Epithelial cell of esophagus (primary cell): ENCODE measurements at places on chromosomes 11 and 22.

GRCh38 chr22:26443901-26444690 is 15.0 kb downstream of the ASPHD2 start:
- DNase-seq, result no peak

GRCh38 chr11:36240173-36240572 is 49.1 kb downstream of the COMMD9 start:
- DNase-seq, result no peak

GRCh38 chr11:30855383-30856006 is 269.3 kb upstream of the MPPED2 start:
- peak; percentile 9 for DNase-seq

DNA sequence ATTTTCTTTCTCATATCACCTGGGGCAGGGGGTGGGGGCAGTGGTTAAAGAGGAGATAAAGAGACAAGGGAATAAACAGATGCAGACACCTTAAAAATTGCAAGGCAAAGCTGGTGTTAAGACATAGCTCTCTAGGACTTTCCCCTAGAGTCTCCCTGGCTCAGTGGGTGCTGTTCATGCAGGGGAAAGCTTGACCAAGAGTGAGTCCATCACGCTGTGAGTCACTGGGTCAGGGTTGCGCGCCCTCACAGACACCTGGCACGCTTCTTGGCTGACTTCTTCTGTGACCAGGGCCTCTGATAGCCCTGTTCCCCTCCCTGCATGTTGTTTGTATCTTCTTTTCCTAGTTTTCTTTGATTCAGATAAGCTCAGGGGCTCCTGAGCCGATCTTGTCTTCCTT is 31.9 kb downstream of the COMMD9 start:
- DNase-seq, result peak; percentile 15

- DNase-seq, result no peak
Observed at GRCh38 chr11:121309688-121310087, 17.1 kb downstream of the SC5D start.

- no peak for DNase-seq
Observed at GRCh38 chr11:37957717-37958116, 1359.7 kb upstream of the RAG2 start.

GRCh38 chr11:122902951-122903350 is 20.4 kb downstream of the JHY start:
- no peak for DNase-seq

DNA sequence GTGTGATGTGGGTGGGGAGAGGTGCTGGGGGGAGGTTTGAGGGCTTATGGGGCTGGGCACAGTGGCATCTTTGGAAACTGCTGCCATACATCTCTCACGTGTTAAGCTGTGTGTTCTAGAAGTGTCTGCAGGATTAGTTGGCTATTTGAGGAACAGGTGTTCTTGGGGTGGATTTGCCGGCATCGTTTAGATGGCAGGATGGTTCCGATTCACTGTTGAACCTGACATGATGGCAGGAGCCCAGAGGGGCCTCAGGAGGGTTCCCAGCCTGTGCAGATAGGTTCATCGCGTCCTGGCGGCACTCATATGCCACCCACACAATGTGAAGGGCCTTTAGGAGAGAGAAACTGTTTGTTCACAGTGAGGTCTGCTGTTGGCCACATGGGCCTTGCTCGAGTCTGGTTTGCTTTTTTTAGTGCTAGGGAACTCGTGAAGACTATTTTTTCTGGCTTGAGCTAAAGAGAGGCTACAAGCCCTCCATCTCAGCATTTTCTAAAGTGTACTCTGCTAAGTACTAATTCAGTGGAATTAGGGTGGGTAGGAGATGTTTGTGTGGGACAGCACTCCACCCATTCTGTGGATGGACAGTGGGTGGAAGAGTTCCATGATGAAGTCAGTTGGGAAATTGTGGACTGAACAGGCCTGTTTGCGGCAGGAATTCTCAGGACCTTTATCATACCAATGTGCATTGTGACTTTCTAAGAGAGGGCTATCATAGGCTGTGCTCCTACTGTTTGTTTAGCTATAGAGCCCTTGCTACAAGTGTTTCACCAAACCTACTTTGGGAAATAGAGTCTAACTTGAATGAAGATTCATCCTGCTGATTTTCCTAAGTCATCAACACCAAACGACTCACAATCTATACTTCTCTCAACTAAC is 55.4 kb upstream of the PLET1 start:
- no peak for DNase-seq

- DNase-seq, result no peak
Observed at GRCh38 chr22:46758121-46758520, 4.3 kb upstream of the TBC1D22A start.

GRCh38 chr22:49720279-49720959 is 107.3 kb downstream of the BRD1 start:
- no peak for DNase-seq

DNA sequence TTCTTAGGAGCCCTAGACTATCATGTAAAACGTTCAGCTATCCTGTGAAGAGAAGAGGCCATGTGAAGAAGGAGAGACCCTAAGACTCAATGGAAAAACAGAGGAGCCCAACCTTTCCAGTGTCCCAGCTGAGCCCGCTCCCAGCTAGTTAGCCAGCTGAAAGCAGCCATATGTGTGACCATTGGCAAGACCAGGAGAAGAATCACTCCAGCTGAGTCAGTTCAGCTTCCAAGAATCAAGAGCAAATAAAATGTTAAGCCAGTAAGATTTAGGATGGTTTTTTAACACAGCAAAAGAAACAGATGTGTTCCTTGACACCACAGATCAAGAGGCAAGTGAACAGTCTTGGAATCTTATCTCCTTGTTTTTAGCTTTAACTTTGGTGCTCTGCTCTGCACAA is 108.0 kb downstream of the CCDC81 start:
- no peak for DNase-seq

DNA sequence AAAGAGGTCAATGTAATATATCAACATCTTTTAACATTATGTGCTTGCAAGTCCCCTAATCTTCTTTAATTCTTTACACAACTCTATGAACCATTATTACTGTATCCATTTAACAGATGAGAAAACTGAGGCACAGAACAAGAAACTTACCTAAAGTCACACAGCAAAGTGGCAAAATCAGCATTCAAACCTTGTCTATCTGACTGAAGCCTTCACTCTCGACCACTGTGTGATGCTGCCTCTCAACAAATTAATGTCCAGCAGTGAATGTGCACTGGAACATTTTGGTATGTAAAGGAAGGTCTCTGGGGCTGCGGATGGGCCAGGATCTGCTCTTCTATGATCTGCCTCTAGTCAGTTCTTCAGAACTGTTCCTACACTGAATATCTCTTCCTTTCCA is 42.1 kb downstream of the PRCP start:
- no peak for DNase-seq

- DNase-seq, result no peak
Observed at GRCh38 chr11:75874684-75875341, 59.8 kb downstream of the UVRAG start.

DNA sequence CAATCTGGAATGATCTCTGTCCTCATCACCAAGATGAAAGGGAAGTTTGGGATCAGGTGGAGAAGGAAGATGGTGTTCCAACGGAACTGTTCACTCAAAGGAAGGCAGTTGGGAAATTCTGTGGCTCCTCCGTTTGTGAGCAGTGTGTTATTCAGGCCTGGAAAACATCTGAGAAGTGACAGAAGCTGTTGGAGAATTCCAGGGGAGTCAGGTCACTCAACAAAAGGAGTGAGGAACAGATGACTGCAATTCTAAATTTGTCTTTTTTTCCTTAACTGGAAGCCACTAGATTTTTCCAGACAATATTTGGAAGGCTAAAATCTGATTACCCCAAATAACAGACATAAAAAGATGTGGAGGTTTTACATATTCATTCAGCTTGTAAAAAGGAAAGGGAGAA is 107.8 kb downstream of the CD44 start:
- DNase-seq, result peak; percentile 45

- DNase-seq, result no peak
Observed at GRCh38 chr11:29446132-29446531, 570.7 kb downstream of the KCNA4 start.

DNA sequence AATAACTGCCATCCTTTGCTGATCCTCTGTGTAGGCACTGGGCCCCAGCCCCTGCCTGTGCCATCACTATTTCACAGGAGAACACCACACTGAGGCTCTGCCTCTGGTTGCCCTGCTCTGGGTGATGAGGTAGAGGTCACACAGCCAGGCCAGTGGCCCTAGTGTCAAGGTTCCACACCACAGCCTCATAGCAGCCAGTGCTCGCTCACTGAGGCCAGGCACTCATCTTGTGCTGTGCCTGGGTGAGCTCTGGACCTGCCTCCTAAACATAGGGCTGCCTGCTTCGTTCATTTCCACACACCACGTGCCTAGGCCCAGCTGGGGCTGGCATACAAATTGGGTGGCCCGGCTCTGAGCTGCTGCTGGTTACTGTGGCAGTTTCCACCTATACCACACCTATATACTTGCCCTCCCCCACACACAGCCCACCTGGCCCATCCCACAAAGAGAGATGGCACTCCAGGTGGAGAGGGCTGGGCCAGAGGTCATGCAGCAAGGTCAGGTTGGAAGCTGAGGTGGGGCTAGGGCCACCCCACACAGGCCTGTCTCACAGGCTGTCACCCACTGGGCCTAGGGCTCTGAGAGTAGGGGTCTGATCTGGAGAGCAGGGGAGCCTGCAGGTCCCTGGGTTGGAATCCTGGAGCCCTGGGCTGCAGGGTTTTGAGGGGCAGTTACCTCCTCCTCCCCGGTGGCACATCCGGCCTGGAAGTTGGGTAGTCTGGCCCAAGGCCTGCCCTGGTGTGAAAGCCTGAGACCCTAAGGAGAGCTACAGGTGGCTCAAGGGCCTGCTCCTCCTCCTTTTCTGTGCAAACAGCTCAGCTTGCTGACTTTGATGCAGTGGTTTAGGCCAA is 11.2 kb downstream of the KCNQ1OT1 start:
- DNase-seq, result no peak

DNA sequence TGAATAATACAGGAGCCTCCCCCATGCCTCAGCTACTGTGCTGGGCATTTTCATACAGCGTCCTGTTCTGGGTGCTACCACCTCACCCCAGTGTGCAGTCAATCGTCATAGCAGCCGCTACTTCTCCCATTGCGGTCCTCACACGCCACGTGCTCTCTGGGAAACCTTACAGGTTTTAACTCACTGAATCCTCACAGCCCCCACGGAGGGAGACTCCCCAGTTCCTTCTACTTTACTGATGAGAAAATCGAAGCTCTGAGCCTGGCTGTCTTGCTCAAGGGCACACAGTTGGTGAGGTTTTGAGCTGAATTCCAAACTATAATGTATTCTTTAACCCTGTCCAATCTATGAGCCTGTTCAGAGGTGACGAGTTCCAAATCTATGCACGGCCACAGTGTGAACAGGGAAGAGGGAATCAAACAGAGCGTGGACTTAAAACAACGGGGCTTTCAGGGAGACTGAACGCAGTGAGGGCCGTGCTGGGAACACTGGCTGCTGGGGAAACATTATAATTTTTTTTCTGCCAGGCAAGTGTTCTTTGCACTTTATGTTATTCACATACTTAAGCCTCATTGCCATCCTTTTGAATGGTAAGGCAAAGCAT is 421.5 kb downstream of the BRD1 start:
- no peak for DNase-seq

DNA sequence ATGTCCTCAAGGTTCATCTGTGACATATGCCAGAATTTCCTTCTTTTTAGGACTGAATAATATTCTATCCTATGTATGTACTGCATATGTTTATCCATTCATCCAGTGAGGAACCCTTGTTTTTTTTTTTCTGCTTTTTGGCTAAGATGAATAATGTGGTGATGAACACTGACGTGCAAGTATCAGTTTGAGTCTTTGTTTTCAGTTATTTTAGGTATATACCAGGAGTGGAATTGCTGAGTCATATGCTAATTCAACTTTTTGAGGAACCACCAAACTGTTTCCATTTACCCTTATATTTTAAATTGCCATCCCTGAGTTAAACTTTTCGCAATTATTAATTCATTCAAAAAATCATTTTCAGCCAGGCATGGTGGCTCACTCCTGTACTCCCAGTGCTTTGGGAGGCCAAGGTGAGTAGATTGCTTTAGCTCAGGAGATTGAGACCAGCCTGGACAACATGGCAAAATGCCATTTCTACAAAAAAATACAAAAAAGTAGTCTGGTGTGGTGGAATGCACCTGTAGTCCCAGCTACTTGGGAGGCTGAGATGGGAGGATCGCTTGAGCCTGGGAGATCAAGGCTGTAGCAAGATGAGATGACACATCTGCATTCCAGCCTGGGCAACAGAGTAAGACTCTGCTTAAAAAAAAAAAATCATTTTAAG is 64.2 kb downstream of the MICAL2 start:
- peak; percentile 78 for DNase-seq

- DNase-seq, result no peak
Observed at GRCh38 chr22:30381264-30381663, 5.9 kb downstream of the RNF215 start.

DNA sequence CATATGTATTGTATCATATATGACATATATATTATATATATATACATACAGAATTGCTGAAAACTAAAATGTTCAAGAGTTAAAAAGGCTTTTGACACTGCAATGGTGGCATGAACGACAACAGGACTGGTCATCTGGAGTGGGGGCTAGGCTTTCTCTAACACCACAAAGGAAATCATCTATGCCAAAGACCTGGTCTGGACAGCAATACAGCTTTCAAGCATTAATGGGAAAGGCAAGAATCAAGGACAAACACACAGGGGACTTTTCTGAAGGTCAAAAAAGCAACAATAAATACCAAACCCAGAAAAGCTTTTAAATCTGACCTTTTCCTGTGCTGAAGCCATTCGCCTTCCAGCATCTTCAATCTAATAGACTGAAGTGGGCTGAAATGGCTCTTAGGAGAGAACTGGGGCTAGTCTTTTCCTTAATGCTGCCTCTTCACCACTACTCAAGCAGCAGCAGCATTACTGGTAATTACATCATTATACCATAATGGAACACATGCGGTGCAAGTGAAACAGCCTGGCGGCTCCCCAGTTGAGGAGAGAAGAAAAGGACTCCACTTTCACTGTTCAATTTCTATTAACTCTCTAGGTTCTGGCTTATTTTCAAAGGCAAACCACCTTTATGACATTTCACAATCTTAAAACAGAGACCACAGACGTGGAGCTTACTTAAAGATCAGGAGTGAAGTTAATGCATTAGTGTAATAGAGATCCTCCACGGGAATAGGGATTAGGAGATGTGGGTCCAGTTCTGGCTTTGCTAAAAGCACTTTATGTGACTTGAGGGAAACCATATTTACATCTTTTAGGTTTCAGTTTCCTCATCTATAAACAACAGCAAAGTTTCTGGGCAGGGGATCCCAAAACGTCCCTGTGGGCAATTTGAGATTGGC is 63.0 kb downstream of the GAB2 start:
- no peak for DNase-seq

DNA sequence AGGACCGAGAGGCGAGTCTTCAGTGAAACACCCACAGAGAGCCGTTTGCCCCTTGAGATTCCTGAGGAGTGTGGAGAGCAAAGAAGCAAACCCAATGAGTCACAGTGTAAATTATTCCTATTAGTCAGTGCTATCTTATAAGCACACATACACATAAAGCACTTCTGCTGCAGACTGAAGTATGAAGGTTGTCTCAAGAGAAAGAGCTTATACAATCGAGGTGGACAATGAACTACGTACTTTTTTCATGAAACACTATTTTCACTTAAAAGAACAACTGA is 37.3 kb downstream of the GALNT18 start:
- peak; percentile 99 for DNase-seq

DNA sequence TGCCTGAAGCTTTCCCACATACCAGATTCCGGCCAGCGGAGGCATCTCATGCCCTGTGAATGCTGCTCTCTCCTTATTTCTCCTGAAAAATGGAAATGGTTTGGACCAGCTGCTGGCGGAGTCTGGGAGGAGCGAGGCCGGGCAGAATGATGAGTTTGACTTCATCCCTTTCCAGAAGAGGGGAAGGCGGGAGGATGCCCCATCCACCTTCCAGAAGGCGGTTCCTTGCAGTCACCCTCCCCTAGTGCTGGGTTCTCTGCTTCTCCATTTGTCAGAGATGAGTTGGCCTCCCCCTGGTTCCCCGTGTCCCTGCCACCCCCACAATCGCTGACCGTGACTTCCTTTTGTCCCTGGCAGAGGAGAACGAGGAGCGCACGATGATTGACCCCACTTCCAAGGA is 75.6 kb downstream of the PARVB start:
- no peak for DNase-seq
